BJ (cell line): ENCODE measurements at places on chromosomes 11 and 22. TPM values are rescaled to one million over a fixed set of nuclear protein-coding genes. Genes with fewer than 3 reads are reported as not detected.

- no peak for DNase-seq
Measured at GRCh38 chr11:80321786-80322185, 881.0 kb upstream of the TENM4 start.

GRCh38 chr11:86370171-86370570, 4.5 kb upstream of the CCDC81 start:
- DNase-seq: no peak

GRCh38 chr11:117390743-117391142, 63.1 kb downstream of the CEP164 start:
- DNase-seq: no peak

DNA sequence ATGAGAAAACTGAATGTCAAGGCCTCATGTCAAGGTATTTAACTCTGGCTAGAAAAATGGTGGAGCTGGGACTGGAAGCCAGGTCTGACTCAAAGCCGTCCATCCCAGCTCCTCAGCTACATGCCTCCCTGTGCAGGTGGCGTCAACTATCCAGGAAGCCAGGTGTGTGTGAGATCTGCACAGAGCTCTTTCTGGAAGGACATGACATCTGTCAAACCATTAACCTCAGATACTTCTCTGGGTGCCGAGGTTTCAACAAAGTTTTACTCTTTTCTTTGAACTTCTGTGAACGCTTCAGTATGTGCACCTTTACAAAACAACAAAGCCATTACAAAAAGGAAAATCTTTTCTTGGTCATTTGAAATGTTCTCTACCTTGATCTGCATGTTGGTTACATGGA, 7.0 kb upstream of the CASTOR1 start:
- no peak for DNase-seq

DNA sequence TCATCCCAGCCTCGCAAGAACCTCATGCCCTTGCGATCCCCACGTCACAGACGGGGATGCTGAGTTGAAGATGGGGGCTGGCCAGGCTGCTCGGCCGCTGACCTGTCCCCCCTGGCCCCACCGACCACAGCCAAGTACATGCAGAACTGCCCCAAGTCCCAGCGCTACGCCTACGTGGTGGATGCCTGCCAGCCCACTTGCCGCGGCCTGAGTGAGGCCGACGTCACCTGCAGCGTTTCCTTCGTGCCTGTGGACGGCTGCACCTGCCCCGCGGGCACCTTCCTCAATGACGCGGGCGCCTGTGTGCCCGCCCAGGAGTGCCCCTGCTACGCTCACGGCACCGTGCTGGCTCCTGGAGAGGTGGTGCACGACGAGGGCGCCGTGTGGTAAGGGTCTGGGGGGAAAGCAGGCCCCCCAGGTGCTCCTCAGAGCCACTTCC, 10.0 kb downstream of the MUC5B start:
- no peak for DNase-seq

DNA sequence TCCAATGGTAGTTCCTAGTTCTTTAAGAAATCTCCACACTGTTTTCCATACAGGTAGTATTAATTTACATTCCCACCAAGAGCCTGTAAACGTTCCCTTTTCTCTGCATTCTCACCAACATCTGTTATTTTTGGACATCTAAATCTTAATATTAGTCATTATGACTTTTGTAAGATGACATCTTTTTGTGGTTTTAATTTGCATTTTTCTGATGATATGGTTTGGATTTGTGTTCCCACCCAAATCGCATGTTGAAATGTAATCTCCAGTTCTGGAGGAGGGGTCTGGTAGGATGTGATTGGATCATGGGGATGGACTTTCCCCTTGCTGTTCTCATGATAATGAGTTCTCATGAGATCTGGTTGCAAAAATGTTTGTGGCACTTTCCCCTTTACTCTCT, 89.0 kb downstream of the MUC15 start:
- no peak for DNase-seq

- DNase-seq: peak; percentile 14
Measured at GRCh38 chr22:32396746-32397145, 15.3 kb downstream of the RTCB start.

DNA sequence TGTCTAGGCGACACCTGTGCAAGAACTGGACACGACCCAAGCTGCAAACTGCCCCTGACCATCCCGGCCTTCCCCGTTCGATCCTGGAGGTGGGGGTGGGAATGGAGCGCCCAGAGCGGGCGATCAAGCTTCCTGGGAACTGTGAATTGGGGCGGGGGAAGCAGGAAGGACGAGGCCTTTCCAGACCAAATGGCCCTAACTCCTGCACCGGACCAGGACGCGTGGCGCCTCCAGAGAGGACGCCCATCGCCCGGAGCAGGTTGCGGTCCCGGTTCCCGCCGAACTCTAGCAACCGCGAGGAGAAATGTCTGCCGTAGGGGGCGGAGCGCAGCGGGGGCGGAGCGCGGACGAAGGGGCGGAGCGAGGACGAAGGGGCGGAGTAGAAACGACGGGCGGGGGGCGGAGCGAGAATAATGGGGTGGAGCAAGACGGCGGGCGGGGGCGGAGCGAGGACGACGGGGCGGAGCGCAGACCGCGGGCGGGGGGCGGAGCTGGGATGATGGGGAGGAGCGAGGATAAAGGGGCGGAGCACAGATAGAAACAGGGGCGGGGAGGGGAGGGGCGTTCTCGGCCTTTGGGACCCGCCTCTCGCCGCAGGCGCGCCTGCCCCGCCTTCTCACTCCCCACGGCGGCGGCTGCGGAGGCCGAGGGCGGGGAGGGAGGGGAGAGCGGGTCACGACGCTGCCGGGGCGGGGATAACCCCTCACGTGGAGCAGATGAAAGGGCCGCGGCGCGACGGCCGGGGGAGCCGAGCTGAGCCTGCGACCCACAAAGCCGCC, at the start of gene ZNRF3:
Gene ZNRF3, plus strand, starts transcription at position 695 of the 779 bp plus-strand sequence. CDS start 195 bp downstream, outside the sequence.
- DNase-seq: peak; percentile 15

GRCh38 chr11:69364921-69365320, 71.0 kb downstream of the MYEOV start:
- no peak for DNase-seq

DNA sequence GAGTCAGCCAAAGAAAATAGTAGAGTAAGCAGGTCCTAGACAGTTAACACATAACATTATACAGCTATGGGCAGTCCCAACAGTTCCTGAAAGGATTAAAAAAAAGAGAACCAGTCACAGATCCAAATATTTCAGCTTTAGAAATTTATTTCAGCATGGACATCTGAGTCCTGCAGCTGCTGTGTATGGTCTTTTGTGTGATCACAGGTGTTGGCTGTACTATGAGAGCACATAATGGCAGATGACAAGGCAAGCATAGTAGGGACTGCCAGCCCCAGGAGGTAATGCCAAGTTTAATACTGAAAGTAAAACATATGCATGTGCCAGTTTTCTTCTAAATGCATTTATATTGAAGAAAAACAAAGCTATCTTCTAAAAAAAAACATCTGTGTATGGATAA, 158.1 kb downstream of the GRIA4 start:
- no peak for DNase-seq

- no peak for DNase-seq
Measured at GRCh38 chr22:30336752-30337460, 10.2 kb upstream of the TBC1D10A start.

DNA sequence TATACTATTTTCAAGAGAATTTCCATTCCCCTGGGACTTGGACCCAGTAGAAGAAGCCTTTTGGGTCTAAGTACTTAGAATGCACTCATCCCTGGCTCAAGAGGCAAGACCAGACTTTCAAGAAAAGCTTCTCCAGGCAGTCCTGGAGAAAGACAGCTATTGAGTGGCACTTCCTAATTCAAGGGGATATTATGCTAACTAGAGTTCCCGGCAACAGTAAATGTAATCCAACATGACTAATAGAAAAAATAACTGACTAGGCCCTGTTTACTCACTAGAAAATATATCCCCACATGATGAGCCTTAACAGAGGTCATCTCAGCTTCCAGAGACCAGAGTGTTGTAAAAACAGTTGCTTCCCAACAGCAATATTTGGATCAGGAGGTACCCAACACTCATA, 47.2 kb upstream of the AKIP1 start:
- no peak for DNase-seq

GRCh38 chr11:70727899-70728620, 329.7 kb downstream of the CTTN start:
- no peak for DNase-seq

GRCh38 chr11:6397156-6397555, 6.9 kb downstream of the SMPD1 start:
- no peak for DNase-seq

DNA sequence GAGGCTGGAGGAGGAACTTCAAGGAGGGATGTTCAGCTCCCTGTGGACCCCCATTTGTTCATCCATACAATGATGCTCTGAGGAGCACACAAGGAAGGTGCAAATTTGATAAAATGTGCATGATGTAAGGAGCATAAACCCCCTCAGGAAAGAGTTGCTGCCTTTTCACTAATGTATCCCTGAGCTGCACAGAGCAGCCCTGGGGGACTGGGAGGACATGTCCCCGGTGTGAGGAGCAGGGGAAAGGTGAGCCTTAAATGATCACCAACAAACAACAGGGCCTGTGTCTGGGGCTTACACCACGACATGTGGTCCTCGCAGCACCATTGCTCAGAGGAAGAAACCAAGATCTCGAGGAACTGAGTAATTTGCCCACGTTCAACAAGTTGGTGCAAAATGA, 3.5 kb upstream of the MAPK8IP2 start:
- DNase-seq: no peak

DNA sequence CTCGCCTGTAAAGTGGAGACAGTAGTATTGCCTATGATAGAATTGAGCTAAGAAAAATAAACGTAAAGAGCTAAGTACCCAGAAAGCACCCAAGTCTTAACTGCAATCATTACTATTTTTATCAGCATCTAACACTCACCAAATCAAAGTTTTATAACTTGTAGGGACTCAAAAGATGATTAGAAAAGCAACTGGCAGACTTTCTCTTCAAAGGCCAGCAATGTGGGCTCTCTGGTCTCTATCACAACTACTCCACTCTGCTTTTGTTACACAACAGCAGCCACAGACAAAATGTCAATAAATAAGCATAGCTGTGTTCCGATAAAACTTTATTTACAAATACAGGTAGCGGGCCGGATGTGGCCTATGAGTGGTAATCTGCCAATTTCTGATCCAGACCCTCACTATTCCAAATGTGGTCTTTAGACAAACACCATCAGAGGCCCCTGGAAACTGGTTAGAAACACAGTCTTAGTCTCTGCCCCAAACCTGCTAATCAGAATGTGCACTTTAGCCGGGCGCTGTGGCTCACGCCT, 8.2 kb downstream of the TPST2 start:
- no peak for DNase-seq

DNA sequence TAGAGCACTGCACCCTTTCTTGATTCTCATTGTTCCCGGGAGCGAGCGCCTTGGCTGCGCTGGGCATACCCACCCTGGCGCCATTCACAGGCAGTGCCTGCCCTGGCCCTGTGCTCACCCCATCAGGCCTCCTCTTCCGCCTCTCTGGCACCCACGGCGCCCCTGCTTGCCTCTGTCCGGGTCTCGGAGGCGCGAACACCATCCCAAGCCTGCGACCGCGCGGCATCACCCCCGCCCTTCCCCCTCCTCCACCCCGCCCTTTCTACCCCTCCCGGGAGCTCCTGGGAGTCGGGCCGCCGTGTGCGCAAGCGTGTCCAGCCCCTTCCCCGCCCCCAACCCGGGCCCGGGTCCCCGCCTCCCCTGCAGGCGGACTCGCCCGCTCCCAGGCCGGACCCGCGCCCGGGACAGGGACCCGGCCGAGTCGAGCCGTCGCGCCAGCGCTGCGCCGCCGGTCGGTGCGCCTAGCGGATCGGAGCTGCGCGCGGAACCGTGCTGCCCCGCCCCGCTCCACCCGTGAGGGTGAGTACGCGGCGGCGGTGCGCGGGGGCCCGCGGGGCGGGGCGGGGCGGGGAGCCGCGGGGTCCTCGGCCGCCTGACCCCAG, at the start of gene ST3GAL4:
Gene ST3GAL4, plus strand, starts transcription at position 363 of the 602 bp plus-strand sequence. CDS start 50,470 bp downstream, outside the sequence.
- no peak for DNase-seq

- no peak for DNase-seq
Measured at GRCh38 chr22:37704645-37705044, 7.8 kb downstream of the TRIOBP start.

Gene PELI3
- 4.9 and 8.0 TPM in 2 replicates for polyA plus RNA-seq

Gene RDX
- polyA plus RNA-seq: 23.4 and 56.3 TPM in 2 replicates

Gene CTSC
- polyA plus RNA-seq: 175 and 224 TPM in 2 replicates

Gene MS4A1
- polyA plus RNA-seq: not detected in 2 replicates

Gene UNC93B1
- 23.6 and 38.0 TPM in 2 replicates for polyA plus RNA-seq

Gene SHANK3
- polyA plus RNA-seq: 0.21 and 0.25 TPM in 2 replicates

Gene RIMBP3B
- 0.01 TPM in 1 of 2 replicates, not detected in the other for polyA plus RNA-seq

Gene OR8K1
- not detected in 2 replicates for polyA plus RNA-seq
